Stimulated activated CD4-positive, alpha-beta T cell treated with anti-CD3 and anti-CD28 coated beads, Interleukin-1b, Interleukin-23, amount 100 ng/mL, for 4 hours (primary cell): ENCODE measurements at places on chromosomes 4 and X.

GRCh38 chrX:2521092-2521926 is 20.5 kb upstream of the DHRSX start:
- DNase-seq, result no peak

DNA sequence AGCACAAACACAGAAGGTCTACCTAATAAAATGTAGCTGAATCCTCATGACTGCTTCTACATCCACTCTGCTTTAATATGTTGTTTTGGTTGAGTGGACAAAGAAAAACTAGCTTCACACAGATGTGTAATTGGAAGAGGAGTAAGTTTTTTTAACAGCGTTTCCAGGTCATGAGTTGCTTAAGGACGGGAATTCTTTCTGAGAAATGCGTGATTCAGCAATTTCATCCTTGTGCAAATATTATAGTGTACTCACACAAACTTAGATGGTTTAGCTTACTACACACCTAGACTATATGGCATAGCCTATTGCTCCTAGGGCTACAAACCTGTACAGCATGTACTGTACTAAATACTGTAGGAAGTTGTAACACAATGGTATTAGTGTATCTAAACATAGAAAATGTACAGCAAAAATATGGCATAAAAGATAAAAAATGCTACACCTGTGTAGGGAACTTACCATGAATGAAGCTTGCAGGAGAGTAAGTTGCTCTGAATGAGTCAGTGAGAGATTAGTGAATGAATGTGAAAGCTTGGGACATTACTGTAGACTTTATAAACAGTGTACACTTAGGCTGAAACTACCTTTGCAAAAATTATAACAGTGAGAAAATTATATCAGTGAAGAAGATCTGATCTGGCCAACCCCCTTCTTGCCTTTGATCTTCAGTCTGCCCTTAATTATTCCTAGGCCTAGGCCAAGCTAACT is 70.8 kb upstream of the IL15 start:
- DNase-seq, result no peak

DNA sequence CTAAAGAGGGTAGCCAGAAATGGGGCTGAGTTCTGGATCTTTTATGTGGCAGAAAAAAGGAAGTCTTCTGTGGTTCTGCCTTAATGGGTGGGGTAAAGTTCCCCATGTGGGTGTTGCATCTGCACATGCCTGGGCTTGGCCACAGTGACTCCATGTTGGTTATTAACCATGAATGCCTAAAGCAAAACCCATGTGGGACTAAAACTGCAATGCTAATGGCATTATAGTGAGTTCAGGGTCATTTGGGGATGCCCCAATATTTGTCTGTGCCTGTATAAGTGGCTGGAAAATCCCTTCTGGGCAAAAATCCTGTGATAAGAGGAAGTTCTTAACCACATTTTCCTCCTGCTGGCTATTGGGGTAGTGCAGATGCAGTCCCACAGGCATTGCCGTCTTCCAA is 857.4 kb downstream of the FAT4 start:
- DNase-seq, result no peak

GRCh38 chrX:43018031-43018430 is 240.1 kb upstream of the PPP1R2C start:
- DNase-seq, result no peak

GRCh38 chr4:133938061-133938460 is 263.5 kb downstream of the PABPC4L start:
- no peak for DNase-seq

GRCh38 chr4:167955006-167955405 is 137.3 kb upstream of the ANXA10 start:
- DNase-seq, result no peak

GRCh38 chr4:94447754-94448411 is 3.9 kb upstream of the PDLIM5 start:
- no peak for DNase-seq

- DNase-seq, result no peak
Observed at GRCh38 chr4:70183168-70183939, 12.2 kb upstream of the ODAM start.

- DNase-seq, result no peak
Observed at GRCh38 chr4:159719531-159719930, 616.7 kb downstream of the RAPGEF2 start.

GRCh38 chr4:23957465-23957864 is 67.6 kb upstream of the PPARGC1A start:
- DNase-seq, result no peak

DNA sequence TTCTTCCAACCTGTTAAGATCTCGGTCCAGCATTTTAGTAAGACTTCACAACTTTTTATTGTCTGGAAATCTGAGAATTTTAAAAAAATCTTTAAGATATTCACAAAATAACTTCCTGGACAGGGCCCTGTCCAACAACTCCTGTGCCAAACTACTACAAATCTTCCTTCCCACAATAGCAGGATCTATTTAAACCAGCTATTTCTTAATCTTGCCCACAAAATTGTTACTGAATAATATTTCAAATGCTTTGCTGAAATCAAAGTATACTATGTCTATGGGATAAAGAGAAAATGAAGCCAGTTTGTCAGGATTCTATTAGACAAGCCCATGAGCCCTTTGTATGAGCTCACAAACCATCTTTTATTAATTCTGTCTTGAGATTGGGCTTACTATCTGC is 104.1 kb upstream of the DDIT4L start:
- no peak for DNase-seq

DNA sequence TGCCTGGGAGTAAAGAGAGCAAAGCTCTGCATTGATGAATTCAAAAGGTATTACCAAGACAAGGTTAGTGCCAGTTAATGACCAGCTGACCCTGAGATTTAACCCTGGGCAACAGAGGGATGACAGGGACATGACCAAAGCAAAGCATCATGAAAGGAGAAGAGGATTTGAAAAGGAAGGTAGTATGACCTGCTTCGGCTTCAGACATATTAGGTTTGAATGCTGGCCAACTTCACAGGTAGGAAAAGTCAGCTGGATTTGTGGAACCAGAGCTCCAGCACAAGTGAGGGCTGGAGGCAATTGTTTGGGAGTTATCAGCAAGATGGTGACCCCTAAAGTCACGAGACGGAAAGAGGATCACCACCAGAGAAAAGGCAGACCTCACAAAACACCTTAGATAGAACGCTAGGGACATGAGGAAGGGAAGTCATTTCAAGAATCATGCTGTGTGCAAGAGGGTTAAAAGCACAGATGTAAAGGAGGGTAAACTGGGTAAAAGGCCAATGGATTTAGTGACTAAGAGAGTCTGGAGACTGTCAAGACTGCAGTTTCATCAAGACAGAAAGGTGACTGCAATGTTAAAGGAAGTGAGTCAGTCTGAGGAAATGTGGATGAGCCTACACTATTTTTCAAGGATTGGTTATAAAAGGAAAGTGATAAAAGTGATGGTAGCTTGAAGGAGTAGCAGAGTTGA is 45.6 kb downstream of the SH3RF1 start:
- no peak for DNase-seq
